ENCODE measurements at places on chromosomes 1 and 21.

- no peak for DNase-seq
Measured at GRCh38 chr21:30243691-30244090, 27.8 kb upstream of the CLDN8 start.

DNA sequence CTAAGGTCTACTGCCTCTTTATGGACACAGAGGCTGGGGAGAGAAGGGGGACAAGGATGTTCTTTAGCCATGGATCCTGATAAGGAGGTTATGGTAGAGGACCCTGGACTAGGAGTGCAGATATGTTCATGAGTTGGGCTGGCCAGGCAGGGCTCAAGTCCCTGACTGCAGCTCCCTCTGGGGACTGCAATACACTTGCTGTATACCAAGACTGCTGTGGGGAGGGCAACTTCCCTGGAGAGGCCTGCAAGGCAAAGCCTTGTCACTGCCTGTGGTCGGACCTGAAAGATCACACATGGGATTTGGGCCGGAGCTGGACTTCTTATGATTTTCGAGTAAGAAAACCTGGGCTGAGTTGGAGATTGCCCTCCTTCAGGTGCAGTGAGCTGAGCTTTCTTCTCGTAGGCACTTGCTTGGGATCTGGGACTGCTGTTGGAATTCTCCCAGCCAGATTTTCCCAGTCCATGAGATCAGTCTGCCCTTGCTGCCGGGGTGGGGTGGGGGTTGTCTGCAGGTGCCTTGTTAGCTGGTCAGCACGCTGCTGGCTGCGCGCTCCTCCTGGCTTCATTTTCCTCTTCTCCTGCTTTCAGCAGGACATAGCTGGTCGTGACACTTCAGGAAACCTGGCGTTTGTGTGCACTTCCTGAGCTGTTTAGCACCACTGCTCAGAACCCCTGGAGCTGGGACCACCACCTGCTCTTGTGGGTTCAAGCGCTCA lies 49.0 kb upstream of the KCNJ6 start:
- DNase-seq = no peak

DNA sequence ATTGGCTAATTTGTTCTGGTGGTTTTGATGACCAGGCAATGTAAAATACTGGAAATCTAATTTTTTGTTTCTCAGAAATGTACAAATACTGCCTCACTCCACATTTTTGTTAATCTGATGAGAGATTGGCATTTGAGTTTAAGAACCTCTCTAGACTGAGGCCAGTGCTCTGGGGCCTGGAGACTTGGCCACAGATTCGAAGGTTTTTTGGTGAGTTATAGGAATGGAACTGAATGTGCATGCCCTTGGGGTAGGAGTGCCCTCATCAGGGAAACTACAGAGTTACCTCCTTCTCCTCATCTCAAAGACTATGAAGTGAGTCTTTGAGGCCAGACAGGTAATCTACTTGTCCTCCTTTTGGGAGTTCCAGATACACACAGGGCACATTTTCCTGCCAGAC lies 347.9 kb downstream of the LTN1 start:
- no peak for DNase-seq

DNA sequence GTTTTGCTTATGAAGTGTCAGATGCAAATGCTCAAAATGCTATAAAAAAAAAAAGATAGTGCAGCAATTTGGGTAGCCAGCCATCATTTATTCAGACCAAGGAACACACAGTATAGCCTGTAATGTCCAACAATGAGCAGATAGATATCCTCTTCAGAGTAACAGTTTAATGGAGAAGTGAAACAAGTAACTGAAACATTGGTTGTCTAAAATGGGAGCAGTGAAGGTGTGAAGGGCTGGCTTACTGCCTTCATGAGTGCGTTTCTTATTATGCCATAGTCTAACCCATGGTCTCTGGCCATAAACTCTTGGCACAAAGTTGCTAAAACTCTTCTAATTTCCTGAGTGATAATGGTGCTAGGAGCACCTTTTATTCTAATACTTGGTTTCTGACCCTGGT lies 11.4 kb downstream of the RGS5 start:
- DNase-seq = no peak

- no peak for DNase-seq
Measured at GRCh38 chr1:59939393-59939792, 12.8 kb upstream of the CYP2J2 start.

DNA sequence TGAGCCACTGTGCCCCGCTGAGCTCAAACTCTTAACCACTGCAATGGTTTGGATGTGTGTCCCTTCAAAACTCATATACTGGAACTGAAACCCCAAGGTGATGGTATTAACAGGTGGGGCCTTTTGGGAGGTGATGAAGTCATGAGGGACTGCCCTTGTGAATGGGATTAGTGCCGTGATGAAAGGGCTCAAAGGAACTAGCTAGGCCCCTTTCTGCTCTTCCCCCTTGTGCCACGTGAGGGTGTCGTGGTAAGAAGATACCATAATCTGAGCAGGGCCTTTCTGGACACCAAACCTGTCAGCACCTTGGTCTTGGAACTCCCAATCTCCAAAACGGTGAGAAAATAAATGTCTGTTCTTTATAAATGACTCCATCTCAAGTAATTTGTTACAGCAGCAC lies 45.5 kb upstream of the SPOCD1 start:
- DNase-seq = no peak

DNA sequence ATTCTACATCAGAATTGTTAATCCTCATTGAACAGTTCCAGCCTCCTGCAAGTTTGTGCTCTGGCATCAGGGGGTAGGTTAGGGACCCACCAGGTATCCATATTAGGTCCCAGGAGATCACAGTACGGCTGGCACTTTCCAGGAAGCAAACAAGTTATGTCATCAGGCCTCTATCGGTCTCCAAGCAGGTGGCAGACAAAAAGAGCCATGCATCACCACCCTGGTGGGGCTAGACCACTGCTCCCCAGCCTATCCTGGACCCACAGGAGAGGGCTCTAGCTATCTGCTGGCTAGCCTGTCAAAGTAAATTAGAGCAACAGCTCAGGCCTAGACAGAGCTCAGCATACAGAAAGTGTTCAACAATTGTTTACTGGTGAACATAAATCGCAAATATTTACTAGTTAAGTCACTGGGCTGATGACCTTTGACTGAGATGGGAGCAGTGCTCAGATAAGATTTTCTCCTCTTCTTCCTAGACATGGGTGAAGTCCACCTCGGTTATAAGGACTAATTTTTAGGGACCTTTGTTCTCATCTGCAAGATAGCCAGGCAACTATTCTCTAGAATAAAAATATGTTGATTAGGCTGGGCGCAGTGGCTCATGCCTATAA lies 6.4 kb downstream of the NUAK2 start:
- no peak for DNase-seq

- no peak for DNase-seq
Measured at GRCh38 chr1:104466068-104466467, 716.4 kb downstream of the AMY1C start.

- no peak for DNase-seq
Measured at GRCh38 chr1:238248356-238248755, 357.6 kb upstream of the ZP4 start.

- no peak for DNase-seq
Measured at GRCh38 chr1:246170574-246171261, 336.4 kb downstream of the SMYD3 start.

DNA sequence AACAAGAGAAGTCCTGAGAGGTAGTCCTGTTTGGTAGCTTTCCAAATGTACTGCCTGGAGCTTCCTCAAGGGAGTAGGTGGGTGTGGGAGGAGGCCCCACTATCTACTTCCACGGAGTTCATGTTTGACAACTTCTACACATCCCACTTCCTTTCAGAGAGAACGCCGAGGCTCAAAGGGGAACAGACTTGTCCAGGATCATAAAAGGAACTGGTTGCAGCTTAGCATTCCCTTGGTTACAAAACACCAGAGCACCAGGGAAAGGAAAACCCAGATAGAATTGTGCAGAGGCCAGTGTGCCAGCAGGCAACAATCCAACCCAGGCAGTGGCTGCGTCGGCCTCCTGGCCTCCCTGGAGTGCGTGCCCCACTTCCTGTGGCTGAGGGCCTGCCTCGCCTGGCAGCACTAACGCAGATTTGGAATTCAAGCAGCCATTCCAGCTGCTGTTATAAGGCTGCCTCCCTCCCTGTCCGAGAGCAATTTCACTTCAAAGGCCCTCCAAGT lies 4.2 kb upstream of the RAP1GAP start:
- no peak for DNase-seq

DNA sequence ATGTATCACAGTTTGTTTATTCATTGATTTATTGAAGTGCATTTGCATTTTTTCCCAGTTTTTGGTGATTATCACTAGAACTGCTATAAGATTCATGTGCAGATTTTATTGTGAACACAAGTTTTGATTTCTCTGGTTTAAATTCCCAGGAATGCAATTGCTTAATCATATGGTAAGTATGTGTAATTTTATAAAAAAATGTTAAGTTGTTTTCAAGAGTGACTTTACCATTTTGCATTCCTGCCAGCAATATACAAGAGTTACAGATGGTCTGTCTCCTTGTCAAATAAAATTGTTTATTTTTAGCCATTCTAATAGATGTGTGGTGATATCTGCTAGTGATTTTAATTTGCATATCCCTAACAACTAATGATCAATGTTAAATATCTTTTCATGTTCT lies 127.3 kb upstream of the APP start:
- no peak for DNase-seq

Data from stimulated activated CD8-positive, alpha-beta memory T cell treated with anti-CD3 and anti-CD28 coated beads, Interleukin-4, amount 100 ng/mL, for 4 hours (primary cell).